ENCODE measurements at places on chromosomes 1 and 21.

DNA sequence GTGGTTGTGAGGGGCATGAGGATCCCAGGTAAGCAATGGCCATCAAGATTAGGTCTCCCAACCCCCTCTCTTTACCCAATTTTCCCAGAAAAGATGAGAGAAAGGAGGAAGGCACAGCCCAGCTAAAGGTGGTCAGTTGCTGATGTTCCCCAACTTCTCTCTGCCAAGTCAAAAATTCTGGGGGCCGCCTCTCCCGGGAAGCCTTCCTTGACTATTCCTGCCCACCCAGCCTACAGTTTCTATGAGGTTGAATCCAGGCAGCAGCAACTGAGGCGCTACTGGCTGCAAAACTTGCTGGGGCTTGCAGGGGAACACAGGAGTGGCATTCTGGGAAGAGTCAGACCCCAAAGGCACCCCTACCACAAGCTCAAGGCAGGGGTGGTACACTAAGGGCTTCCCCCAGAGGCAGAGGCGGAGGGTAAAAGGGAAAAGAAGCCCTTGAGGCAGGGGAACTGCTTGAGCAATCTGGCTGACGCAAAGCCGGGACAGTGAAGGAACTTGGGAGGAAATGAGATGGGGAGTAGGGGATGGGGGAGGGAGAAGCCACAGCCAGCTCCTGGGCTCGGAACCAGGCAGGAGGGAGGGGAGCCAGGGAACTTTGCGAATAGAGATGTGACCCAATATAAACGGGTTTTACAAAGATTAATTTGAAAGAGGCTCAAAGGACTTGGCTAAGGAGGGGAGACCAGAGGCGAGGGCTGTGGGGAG is 31.2 kb downstream of the SDC3 start:
- DNase-seq: no peak

GRCh38 chr1:20648438-20648837 is 12.7 kb downstream of the DDOST start:
- no peak for DNase-seq

GRCh38 chr1:237141502-237141901 is 99.5 kb downstream of the RYR2 start:
- DNase-seq: no peak

- DNase-seq: no peak
Measured at GRCh38 chr1:201707656-201708055, 121.3 kb upstream of the IPO9 start.

GRCh38 chr1:156214024-156214748 is 1.4 kb downstream of the PMF1 start:
- no peak for DNase-seq

GRCh38 chr1:47968556-47968888 is 28.7 kb downstream of the TRABD2B start:
- DNase-seq: no peak

GRCh38 chr21:28489162-28489561 is 503.5 kb downstream of the LTN1 start:
- no peak for DNase-seq

DNA sequence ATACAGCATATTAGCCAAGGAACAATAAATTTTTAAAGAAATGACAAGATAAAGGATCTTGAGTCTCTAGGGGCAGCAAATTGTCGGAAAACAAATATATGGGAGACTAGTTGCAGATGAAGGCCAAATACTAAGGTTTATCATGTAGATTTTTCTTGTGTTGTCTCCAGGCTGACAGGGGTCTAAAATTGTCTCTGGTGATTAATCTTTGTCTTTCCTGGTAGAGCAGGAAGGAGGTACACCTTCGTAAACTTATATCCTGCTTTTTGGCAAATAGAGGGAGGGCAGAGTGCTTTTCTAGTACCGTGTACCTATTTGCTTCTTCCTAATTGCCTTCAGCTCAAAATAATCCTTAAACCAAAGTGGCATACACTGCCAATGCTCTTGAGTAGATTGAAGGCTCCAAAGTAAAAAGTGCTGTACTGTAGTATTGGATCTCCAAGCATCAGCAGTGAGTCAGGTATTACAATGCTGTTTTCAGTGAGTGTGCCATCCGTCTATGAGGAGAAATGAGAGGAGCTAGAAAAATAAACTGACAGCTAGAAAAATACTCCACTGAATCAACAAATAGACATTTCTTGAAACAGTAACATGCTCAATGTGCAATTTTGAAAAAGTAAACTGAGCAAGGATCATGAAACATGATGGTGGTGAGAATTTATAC is 1.8 kb upstream of the LEPR start:
- no peak for DNase-seq

- DNase-seq: no peak
Measured at GRCh38 chr21:45011911-45012661, 62.3 kb upstream of the ADARB1 start.

GRCh38 chr1:55005351-55006140 is 6.8 kb downstream of the BSND start:
- DNase-seq: no peak

- no peak for DNase-seq
Measured at GRCh38 chr1:207241164-207241934, 80.1 kb upstream of the CD55 start.

GRCh38 chr1:67647036-67647798 is 37.8 kb upstream of the GADD45A start:
- no peak for DNase-seq

- no peak for DNase-seq
Measured at GRCh38 chr1:87683196-87683956, 354.7 kb downstream of the LMO4 start.

DNA sequence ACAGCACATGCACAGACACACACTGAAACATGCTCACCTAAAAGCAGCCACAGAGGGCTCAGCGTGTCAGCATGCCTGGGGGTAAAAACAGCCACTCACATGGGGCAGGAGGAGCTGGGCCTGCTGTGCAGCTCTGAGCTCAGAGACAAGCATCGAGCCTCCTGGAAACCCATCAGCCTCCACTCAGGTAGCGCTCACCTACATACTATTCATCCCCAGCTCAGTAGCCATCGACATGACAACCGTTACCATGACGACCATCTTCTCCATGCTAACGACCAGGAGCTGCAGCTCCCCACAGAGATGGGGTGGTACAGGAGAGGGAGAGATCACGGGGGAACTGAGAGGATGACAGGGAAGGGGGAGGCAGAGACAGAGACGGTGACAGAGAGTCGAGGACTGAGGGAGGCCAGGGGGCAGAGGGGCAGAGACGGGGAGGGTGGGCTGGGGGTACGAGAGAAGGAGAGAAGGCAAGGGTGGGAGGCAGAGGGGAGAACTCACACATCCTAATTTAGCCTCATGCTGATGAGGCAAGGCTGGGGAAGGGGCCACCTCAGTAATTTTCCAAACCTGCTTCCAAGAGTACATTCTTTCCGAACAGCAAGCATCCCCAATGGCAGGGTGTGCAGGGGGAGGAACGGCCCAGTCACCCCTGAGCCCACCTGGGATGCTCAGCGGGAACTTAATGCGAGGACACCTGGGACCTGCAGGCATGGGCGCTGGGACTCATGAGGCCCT is 28.4 kb downstream of the SDC3 start:
- no peak for DNase-seq

DNA sequence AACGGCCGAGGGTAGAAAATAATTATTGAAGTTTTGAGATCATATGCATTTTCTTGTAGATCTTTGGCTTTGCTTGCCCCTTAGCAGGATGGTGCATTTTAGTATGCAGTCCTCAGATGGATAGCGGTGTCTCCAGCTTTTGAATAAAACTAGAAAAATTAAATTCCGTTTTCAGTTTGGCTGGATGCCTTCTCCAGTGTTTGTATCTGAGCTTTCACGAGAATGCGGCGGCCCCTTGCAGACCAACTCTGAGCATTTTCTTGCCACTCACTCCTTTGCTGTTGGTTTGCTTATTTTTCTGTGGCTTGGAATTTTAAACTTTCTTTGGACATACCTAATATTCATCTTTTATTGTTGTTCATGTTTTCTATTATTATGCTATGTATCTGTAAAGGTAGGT is 192.6 kb downstream of the NFIA start:
- DNase-seq: no peak

GRCh38 chr1:97461782-97462181 is 459.1 kb downstream of the DPYD start:
- no peak for DNase-seq

GRCh38 chr21:30579346-30579745 is 10.9 kb downstream of the KRTAP22-2 start:
- DNase-seq: no peak
